Stimulated activated CD4-positive, alpha-beta T cell treated with anti-CD3 and anti-CD28 coated beads, Interleukin-15, amount 100 ng/mL, for 24 hours (primary cell): ENCODE measurements at places on chromosomes 4 and X.

- no peak for DNase-seq
Observed at GRCh38 chr4:99696801-99697200, 39.2 kb upstream of the C4orf54 start.

GRCh38 chr4:97216046-97216445 lies 927.2 kb downstream of the STPG2 start:
- DNase-seq: no peak

GRCh38 chrX:17596061-17596460 lies 141.2 kb upstream of the SCML1 start:
- DNase-seq: no peak

DNA sequence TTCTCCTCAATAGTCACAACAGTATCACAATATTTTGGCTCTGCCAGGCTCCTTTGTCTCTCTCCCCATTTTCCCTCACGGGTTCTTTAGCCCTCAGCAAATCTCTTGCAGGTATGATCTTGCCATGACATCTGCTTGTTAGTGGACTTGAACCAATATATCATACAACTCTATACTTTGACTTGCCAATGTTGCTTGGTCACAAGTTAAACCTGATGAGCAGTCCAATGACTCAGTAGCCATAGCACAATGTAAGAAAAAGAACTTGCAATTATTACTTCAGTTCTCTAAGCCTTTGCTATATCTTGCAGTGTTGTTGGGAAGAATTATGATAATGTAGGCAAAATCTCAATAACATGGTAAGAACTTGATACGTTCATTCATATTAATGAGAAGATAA lies 174.6 kb upstream of the NRK start:
- DNase-seq: no peak

- DNase-seq: no peak
Observed at GRCh38 chr4:48078862-48079655, 55.0 kb downstream of the TXK start.

- no peak for DNase-seq
Observed at GRCh38 chr4:140037353-140038030, 116.5 kb downstream of the MAML3 start.

DNA sequence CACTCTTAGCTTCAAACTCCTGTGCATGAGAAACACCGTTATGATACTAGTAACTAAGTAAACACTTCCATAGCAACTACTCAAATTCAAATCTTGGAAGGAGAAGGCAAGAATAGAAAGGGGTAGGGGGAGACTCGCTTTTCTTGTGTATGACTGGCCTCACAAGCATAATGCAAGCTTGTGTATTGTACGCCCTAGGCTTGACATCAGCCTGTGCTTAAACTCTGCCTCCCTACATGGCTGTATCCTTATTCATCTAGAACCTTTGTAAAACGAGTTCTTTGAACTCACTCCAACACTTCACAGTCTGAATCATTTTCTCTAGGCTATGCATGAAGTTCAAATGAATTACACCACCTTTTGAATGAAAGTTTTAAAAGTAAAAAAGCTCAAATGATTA lies 1071.2 kb upstream of the ADGRL3 start:
- DNase-seq: no peak

DNA sequence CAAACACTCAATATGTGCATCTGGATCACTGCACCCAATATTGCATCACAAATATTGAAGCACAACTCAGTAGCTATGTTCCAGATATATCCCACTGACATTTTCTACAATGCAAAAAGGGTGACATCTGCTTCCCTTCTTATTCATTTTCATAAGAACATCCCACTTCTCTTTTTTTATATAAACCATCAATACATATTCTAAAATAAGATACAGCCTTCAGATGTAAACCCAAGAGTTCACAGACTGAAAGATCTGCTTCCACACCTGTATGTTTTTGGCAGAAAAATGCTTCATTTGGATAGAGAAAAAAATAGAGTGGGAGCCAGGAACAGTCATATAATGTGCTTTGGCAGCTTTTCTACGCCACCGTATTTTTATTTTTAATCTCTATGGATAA lies 815.6 kb upstream of the ADGRL3 start:
- DNase-seq: no peak

GRCh38 chrX:2517055-2517454 lies 16.3 kb upstream of the DHRSX start:
- no peak for DNase-seq

GRCh38 chr4:1347410-1347864 lies 429 bp downstream of the UVSSA start:
- DNase-seq: peak; percentile 70

DNA sequence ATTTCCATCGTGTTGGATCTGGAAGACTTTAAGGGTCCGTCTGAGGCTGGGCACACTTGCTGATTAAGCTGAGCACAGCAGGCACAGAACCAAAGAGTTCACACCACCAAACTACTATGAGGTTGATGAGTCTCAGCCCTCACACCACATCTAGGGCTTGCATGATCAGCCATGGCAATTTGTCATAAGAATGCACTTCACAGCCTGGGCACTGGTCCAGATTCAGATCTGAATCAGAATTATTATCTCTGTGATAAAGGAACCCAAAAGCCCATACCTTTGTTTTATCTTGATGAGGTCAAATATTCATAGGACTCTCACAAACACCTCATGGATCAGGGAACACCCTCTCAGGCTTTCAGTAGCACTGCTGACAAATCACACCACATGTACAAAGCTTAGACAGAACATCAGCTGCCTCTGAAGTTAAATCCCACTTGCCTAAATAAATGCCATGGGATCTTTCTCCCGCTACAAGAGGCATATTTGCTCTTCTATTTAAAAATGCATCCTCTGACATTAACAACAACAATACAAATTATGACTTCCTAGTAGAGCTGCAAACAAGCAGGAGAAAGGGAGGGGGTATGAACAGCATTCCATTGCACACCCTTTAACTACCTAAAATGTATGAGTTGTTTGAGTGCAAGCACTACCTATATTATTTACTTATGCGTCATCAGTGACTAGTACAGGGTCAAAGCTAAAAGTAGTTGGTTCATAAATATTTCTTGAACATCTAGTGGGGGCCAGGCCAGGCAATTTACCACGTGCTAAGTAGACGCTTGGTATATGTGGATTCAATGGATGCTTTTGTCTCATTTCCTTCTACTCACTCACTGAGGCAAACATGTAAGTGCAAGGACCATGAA lies 186.3 kb upstream of the FGF13 start:
- no peak for DNase-seq

DNA sequence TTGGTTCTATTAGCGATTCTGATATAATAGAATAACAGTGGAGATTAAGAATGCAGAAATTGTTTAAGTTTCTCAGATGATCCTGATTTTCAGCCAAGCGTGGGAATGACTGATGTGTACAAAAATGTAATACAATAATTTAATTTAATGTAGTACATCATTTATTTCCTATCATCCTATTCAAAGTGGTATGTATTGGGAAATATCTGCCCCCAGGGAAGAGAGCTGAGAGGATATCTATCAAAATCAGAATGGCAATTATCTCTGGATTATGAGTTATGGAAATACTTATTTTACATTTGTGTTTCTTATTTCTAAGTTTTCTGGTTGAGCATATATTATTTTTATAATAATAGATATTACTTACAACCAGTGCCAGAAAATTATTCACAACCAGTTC lies 3.9 kb downstream of the FABP2 start:
- no peak for DNase-seq

DNA sequence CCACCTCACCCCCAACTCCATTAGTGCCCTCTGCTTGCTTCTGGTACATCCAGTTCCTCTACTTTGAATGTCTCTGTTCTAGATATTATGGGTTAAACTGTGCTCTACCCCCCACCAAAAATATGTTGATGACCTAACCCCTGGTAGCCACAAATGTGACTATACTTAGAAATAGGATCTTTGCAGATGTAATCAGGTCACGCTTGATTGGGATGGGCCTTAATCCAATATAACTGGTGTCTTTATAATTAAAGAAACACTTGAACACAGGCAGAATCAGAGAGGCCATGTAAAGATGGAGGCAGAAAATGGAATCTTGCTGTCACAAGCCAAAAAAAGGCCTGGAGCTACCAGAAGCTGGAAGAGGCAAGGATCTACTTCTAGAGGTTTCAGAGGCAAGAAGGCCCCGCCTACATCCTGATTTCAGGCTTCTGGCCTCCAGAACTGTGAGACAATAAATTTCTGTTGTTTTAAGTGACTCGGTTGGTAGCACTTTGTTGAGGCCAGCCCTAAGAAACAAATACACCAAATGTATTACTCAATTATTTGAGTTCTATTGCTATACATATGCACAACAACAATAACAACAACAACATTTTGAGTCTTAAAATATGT lies 220.0 kb downstream of the PPP3CA start:
- no peak for DNase-seq
